ENCODE measurements at places on chromosomes 3 and 15. TPM values are rescaled to one million over a fixed set of nuclear protein-coding genes. Genes with fewer than 3 reads are reported as not detected.

CCR2 gene
- total RNA-seq = 0.33 TPM

- DNase-seq = no peak
Observed at GRCh38 chr3:131038326-131038725, 11.6 kb downstream of the NEK11 start.

DNA sequence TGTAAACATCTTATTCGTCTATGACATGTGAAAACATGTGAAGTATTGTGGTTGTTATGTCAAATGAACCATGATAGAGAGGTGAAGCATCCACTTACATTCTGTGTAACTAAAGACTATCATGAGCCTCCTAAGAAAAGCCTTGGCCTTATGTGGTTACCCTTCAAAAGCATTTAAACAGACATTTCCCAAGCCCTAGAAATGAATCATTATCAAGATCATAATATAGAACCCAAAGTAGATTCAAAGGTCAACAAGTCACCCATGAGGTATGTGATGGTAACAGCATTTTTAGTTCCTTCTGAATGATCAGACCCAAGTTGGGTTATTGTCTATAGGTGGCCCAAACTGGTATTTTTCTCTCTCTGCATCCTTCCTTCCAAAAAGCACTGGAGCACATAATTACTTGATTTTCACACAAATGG, 408.0 kb downstream of the TBL1XR1 start:
- DNase-seq = no peak

DNA sequence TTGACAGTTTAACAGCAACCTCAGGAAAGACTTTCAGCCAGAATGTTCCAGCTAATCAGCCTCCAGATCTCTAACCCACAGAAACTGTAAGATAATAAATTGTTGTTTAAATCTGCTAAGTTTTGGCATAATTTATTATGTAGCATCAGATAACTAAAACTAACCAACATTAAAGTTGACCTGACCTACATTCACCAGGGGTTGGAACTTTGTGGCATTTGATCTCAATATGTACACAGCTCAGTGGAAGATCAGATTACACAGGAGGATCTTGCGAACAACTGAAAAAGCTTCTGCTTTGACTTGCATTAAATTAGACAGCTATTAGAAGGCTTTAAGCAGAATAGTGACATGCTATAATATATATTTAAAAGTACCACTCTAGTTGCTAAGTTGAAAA, 91.4 kb upstream of the POU1F1 start:
- no peak for DNase-seq

GPR15 gene
- not detected for total RNA-seq
